ENCODE measurements at places on chromosomes 3 and 15.

- DNase-seq = no peak
These were observed 21.6 kb downstream of the P3H2 start for GRCh38 chr3:190099099-190099498.

GRCh38 chr3:150069633-150070032 is 98.9 kb upstream of the PFN2 start:
- no peak for DNase-seq

DNA sequence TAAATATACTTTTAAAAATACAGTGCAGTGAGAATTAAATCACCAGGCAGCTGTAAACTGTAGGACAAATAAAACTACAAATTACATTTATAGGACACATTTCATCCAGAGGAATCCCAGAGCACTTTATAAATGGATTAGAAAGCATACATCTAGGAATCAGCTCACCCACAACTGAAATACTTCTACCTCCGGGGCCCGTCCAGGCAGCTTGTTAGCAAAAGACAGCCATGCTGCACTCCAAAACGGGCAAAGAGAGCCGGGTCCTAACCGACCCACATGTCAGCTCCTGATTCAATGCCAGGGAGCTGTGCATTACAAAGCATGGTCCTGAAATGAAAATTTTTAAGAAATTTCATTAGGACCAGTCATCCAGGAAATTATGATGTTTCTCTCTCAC is 234.1 kb downstream of the CBLB start:
- DNase-seq = no peak

DNA sequence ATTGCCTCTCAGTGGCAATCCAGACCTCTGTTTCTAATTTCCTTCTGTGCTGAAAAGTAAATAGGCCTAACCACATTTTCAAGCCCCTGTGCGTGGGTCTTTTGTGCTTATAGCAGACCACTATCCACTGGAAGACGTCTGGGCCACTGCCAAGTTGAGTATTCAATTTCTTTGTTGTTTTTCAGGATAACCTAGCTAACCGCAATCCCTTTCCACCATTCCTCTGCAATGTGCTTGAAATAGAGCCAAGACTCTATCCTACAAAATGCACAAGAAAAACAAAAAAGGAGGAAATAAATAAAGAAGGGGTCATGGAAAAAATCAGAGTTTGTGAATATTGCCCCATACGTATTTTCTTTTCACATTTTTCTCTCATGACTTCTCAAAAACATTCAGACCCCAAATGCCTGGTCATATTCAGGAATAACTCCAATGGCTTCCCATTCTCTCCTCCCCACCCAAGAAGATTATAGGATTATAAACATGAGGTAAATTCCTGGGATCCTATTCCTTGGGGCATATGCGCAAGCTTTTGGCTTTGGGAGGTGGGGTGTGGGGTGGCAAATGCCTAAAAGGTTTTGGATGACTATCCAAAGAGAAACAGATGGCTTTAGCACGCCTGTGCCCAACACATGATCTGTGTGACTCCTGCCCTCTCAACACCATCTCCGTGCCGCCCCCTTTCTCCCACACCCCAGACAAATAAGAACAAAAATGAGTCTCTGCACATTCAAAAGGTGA is 217.9 kb upstream of the THBS1 start:
- no peak for DNase-seq

GRCh38 chr3:42778644-42779043 is 5.6 kb upstream of the CCDC13 start:
- no peak for DNase-seq

DNA sequence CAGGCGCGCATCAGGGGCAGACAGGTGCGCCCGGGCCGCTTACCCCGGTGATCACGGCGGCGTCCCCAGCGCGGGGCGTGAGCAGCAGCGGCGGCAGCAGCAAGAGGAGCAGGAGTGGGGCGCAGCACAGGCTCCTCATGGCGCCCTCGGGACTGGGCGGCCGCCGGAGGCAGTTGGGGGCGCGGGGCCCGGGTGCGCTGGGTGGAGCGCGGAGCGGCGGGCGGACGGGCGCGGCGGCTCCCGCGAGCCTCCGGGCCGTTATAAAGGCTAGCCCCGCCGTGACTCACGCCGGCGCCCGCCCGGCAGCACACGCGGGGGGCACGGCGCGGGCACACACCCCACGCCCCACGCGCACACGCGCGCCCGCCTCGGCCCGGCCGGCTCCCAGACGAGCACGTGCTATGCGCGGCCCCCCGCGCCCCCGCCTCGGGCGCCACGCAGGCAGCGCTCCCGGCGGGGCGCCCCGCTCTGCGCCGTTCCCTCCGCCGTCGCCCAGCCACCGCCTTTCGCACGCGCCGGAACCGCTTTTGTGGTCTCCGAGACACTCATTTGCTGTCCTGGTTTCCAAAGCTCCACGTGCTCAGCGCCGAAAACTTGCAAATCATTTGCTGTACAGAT is at the start of gene PROK2:
Gene PROK2 (minus strand): TSS at position 235 of the 618 bp plus-strand sequence. CDS start 96 bp downstream, at position 139.
- no peak for DNase-seq

DNA sequence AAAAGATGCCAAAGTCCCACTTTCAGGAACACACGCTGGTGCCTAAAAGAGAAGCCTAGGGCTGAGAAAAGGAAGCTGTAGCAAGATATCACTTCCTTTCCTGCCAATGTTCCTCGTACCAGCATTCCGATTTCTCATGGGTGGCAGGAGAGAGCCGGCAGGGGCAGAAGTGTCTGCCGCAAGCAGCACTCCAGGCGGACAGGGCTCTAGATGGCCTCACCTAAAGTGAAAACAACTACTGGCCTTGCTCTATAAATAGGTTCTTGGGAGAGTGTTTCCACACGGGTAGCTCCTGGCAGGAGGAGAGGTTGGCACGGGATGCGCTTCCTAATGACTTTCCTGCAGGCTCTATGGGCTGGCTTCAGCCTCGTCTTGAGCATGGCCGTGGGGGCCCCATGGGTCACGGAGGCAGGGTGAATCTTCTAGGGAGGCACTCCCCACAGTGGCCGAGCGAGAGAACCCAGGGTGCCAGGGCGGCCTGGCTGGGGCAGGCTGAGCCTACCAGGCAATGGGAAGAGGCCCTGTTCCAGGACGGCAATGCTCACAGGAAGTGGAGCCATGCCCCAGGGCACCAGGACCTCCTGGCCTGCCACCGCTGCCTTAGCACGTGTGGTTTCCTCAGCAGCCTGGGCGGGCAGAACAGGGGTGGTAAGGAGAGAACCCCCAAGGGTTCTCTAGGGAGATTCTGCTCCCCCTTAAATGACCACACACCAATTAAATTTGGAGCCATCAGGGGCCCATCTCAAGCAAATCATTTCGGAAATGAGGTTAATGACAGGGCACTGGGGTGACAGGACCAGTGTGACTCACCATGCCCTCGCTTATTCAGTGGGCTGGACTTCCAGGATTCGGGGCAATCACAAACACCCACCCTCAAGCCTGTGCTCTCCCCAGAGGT is 14.6 kb upstream of the DUSP7 start:
- no peak for DNase-seq
